ENCODE measurements at places on chromosomes 4 and X.
A peak's percentile ranks its signal among the peaks of the same experiment; 100 is the strongest.

DNA sequence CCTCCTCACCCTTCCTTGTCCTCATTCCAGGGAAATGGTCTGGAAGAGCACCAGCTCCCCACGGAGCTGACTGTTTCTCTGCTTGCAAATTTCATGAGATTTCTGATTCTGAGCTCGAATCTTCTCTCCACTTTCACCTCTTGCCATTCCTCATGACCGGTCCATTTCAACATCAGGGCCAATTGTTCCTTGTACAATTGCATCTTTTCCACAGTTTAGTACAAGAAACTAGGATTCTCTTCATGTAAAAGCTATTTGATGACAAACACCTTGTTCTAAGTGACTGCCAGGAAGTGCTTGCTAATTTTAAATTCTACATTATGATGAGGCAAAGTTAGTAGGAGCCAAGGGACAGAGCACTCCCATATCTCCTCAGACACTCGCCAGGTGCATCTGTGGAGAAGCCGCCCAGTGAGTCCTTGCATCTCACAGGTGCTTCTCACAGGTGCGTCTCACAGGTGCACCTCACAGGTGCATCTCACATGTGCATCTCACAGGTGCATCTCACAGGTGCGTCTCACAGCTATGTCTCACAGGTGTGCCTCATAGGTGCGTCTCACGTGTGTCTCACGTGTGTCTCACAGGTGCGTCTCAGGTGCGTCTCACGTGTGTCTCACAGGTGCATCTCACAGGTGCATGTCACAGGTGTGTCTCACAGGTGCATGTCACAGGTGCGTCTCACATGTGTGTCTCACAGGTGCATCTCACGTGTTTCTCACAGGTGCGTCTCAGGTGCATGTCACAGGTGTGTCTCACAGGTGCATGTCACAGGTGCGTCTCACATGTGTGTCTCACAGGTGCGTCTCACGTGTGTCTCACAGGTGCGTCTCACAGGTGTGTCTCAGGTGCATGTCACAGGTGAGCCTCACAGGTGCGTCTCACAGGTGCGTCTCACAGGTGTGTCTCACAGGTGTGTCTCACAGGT lies 3.0 kb upstream of the PDE6B start:
- no peak for DNase-seq

DNA sequence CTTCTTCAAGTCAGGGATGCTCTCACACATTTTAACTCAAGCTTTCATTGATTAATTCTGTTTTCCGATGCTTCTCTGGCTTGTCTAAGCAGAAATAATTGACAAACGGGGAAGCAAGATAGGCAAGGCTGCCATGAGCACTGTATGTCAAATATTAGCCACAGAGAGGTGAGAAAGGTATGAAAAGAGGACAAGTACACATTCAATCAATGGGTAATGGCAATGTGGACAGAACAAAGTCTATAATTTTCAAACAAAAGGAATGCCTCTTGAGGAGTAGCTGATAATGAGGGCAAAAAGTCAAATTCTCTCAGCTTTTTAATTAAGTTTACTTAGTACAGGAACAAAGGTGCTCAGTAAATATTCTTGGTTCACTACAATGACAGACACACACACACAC lies 19.6 kb downstream of the COX7B2 start:
- no peak for DNase-seq

GRCh38 chrX:104008831-104009230 lies 4.7 kb downstream of the H2BW1 start:
- no peak for DNase-seq

DNA sequence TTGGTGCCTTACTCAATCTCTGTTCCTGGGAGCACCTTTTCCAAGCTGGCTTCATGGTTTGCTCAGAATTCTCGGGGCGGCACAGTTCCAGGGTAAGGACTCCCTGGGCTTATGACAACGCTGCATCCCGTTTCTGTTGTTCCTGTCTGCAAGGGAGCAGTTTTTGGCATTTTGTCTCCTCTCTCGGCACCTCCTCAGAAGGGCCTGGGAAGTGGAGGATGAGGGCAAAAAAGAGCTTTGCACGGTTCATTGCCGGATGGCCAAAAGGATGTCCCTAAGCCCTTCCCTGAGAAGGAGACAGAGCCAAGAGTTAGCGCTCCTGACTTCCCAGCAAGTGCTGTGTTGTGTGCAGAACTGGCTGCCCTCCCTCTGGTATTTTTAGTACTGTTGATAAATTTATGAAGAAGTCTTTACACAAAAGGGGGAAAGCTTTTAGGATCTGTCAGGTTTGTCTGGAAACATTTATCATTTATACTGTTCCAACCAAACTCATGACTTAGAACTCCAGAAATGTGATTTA lies 13.4 kb downstream of the SRD5A3 start:
- peak; percentile 79 for DNase-seq

DNA sequence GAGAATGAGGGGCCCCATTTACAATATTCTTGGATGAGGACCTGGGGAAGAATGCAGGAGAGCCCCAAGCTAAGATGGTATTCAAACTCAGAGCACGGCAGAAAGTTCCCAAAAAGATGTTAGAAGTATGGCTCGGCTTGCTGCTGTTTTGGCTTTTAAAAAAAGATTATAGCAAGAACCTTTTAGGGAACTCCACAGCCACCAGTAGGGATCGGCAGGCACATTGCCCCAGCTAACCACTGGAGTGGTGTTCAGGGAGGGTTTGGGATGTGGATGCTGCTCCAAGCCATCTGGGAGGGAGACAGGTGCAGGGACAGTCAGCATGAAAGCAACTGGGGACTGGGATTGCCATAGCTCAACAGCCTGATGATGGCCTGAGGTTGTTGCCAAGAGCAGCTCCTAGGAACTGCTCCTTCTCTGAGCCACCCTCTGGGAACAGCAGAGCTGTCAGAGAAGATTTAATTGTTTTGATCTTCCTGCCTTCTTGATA lies 63.0 kb downstream of the SORBS2 start:
- DNase-seq, result no peak

GRCh38 chrX:136586386-136586785 lies 54.4 kb downstream of the VGLL1 start:
- DNase-seq, result peak; percentile 7
